ENCODE measurements at places on chromosomes 16 and 17.

- no peak for DNase-seq
These were observed 649 bp downstream of the GSE1 start for GRCh38 chr16:85613604-85614337.

DNA sequence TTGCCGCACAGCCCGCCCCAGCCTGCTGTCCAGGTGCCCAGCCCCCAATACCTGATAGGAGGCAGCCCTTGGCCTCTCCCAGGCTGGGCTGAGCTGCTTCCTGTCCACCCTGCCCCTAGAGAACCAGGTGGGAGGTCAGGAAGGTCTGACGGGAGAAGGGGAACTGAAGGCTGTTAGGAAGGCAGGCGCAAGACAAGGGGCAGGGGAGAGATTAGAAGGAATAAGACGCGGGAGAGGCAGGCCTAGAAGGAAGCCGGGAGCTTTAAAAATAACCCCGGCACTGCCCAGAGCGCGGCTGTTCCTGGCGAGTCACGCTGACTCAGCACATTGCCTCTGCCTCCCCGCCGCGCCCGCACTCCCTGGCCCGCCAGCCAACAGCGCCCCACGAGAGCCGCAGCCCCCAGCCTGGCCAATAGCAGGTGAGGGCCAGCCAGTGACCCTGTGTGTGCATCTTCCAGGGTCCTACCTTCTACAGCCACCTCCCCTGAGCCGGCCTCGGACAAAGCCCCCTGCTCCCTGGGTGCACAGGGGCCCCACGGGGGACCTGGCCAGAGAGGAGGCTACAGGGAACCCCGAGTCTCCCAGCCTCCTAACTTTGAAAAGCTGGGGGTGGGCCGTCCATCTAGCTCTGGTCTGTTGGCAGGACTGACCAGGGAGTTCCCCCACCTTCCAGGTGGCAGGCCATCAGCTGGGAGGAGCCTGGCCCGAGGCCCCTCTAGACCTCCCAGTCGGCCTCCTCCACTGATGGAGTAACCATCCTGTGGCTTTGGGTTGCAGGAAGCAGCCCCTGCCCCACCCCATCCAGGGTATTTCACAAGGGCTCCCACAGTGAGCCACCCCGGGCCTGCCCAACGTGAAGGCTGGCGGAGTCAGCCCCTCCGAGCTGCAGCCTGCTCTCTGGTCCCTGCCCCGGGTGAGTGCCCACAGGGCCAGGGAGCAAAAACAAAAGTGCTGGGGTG, 4.0 kb downstream of the MAFG start:
- no peak for DNase-seq

DNA sequence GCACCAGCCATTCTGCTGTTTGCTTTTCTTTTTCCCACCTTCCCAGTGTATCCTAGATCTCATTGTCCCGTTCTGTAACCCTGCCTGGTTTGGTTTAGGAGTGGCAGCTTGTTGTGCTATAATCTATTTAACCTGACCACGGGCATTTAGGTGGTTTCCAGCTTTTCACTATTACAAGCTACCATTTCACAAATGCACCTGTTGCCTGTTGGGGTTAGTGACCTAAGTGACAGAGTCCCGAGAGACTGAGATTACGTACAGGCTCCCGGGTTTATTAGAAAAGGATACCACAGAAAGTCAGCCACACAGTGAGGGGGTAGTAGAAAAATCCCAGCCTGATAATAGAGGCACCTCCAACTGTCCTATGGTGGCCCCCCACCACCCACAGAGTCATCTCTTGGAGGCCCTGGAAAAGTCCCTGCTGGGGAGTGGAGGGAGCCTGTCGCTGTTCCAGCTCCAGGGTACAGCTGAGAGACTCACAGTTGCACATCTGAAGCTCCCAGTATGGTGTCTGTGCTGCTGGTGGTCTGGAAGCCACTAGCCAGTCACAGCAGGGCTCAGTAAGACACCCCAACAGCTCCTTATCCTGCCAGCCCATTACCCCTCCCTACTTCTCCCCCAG, 21.2 kb downstream of the CLEC16A start:
- DNase-seq: no peak

DNA sequence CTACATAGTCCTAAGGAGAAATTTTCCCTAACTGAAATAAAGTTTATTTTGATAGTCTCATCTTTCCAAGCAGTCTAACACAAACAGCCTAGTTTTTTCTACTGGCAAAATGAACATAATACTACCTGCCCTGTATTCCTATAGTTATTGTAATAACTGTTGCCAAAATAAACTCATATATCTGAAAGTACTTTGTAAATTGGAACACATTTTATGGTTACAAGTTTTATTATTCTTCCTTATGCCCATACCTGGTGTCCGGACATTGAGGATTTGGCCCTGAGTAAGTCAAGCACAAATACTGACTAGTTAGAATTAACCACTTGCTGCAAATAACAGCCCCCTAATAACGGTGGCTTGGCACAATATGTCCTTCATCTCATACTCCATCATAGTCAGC, 120.4 kb upstream of the TOM1L1 start:
- no peak for DNase-seq

- no peak for DNase-seq
These were observed 39.9 kb downstream of the DNAH17 start for GRCh38 chr17:78537217-78537860.

DNA sequence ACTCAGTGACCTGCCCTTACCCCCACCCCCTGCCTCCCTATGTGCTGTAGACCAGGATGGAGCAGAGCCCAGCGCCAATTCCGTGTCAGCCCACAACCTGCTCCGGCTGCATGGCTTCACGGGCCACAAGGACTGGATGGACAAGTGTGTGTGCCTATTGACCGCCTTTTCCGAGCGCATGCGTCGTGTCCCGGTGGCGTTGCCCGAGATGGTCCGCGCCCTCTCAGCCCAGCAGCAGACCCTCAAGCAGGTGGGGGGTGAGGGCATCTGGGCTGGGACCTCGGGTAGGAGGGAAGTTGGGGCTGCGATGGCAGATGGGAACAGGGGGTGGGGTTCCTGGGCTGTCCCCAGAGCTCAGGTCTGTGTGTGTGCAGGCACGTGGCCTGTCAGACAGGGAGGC, 6.3 kb upstream of the CACNA1G start:
- DNase-seq: no peak

DNA sequence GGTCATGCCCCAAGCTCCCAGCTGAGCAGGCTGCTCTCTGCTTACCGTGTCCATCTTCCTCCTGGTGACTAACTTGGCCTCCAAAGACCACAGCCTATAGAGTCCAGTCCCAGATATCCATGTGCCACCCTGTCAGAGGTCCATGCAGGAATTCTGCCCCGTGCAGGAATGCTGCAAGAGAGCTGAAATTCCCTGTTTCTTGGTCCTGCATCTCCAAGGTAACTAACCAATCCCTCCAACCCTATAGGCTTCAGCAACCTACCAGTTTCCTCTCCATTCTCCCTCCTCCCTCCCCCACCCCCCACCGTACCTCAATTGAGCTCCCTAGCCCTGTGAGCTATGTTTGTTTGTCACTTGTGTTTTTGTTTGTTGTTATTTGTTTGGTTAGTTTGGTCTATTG, 9.6 kb upstream of the MKS1 start:
- DNase-seq: no peak

All from NCI-H1694 (cell line).